ENCODE measurements at places on chromosomes 1 and 21.

DNA sequence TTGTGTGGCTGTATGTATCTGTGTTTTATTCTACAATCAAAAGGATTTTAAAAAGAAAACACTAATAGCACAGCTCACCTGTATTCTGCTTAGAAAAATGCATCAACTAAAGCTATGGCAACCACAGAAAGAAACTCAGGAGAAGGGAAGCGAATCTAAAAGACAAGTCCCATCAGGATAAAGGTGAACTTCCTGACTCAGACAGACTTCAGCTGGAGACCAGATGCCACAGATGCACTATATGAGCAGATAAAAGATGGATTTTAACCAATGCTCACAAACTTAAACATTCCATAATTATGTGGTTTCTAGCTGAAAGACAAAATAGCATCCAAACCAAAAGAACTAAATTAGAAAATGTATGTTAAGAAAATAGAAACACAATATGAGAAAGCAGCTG lies 231.0 kb downstream of the RERE start:
- no peak for DNase-seq

DNA sequence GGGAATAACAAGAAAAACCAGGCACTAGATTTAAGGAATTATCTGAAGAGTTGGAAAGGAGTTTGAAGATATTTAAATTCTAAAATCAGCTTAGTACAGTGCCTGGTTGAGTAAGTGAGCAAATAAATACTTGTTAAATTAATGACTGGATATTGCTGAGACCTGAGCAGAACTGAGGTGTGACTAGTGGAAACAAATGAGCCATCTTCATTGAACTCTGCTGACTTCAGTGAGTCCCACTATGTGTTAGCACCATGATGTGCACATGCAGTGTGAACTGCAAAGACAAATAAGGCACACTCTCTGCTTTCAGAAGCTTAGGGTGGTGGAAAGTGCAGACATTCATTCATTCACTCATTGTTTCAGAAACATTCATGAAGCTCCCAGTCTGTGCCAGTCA lies 48.7 kb downstream of the ELAPOR1 start:
- no peak for DNase-seq

GRCh38 chr1:68273530-68273929 lies 41.2 kb upstream of the WLS start:
- DNase-seq, result no peak

DNA sequence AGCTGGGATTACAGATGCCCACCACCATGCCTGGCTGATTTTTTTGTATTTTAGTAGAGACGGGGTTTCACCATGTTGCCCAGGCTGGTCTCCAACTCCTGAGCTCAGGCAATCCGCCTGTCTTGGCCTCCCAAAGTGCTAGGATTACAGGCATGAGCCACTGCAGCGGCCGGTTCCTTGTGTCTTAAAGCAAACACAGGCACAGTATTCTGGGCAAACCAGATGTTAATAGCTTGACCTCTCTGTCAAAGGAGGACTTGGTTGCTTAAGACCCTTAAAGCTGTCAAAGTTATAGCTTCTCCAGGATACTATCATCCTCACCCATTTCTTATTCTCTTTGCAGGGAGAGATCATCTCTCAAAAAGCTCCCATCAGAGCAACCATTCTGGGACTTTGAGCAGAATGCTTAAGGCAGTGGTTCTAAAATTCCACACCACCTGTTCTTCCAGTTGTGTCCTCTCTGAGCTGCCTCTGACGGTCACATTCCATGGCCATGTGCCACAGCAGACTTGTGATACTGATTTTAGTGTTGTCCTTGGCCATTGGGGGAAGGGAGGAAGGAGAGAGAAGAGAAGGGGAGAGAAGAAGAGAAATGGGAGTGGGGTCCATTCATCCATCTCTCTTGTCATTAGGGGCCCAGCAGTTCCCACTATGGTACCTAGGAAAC lies 81.8 kb downstream of the PBX1 start:
- no peak for DNase-seq

DNA sequence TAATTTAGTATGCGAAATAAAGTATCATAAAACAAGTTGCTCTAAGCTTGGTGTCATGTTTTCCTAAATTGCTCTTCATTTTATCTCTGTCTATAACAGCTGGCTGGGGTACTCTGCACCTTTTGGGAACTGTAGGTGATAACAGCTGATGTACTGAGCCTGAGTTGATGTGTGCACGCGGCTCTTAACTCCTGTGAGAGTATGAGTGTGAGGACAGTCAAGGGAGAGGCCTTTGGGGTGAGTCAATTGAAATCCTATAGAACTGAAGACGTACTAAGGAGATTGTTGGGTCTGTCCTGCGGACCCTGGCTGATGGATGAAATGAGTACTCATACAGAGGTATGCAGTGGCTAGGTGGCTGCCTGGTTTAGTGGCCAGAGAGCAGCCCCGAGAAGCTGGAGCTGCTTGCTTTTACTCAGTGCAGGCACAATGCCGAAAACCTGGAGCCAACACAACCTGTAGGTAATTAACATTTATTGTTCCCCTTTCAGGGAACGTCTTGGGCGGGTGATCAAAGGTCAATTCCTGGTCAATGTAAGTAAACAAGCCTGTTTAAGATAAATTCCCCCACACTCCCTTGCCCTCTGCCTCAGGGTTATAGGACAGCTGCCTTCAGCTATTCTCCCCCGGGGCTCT lies 188.5 kb downstream of the PRDM2 start:
- DNase-seq, result no peak

GRCh38 chr1:98051065-98051675 lies 130.3 kb upstream of the DPYD start:
- peak; percentile 78 for DNase-seq

DNA sequence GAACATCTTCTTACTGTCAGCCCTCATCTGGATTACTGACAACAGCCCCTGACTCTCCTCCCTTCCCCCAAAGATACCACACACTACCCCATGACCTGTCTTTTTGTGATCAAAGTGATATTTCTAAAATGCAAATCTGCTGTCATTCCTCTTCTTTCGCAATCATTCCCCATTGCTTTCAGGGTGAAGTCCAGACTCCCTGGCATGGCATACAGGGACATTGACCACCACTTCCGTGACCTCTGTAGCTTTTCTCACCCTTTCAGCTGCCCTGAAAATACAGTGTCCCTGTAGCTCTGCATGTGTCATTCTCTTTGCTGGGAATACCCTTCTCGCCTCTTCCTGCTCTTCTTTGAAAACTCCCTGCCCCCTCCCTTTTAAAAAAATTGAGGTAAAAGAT lies 4.1 kb downstream of the SERINC2 start:
- no peak for DNase-seq
